Stimulated activated CD8-positive, alpha-beta memory T cell treated with anti-CD3 and anti-CD28 coated beads, Interleukin-4, amount 100 ng/mL, for 1 hour (primary cell): ENCODE measurements at places on chromosomes 2 and 18.

- DNase-seq: no peak
Measured at GRCh38 chr18:79899609-79900445, 51.6 kb downstream of the SLC66A2 start.

- no peak for DNase-seq
Measured at GRCh38 chr18:55494899-55495298, 93.1 kb downstream of the TCF4 start.

DNA sequence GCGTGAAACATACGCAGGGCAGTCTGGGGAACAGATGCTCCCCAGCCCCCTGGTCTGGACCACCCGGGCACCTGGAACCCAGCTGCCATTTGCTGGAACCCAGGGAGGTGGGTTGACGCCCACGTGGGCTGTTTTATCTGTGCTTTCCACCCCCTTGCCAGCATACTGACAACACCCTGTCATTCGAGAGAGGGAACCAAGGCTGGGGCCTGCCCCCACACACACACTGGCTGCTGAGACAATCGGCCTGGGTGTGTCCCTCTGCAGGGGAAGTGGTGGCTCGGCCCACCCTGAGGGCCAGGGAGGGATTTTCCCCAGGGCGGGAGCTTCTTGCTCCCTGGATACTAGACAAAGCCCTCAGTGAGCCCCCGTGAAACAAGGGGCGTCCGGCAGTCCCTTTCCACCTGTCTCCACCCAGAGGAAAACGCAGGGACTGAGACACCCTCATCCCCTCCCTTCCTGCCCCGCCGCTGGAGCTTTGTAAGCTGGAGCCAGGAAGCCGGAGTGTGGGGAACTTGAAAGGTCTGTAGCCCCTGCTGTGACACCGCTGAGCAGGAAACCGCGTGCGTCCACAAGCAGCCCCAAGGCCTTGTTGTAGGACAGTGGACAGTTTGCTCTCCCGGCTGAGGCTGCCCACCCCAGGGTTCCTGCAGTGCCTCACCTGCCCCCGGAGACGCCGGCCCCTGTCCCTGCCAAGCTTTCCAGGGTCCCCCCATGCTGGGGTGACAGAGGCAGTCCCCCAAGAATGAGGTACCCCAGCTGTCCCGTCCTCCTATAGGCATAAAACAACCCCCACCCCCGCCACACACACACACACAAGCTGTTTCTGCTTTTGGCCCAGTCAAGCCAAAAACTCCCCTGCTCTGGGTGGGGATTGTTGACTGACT is 14.1 kb upstream of the KLF11 start:
- DNase-seq: no peak

- no peak for DNase-seq
Measured at GRCh38 chr2:33340280-33340679, 136.2 kb upstream of the RASGRP3 start.

GRCh38 chr18:32160547-32160946 is 29.3 kb upstream of the MEP1B start:
- DNase-seq: no peak

- no peak for DNase-seq
Measured at GRCh38 chr2:220076734-220077133, 449.3 kb downstream of the SLC4A3 start.

DNA sequence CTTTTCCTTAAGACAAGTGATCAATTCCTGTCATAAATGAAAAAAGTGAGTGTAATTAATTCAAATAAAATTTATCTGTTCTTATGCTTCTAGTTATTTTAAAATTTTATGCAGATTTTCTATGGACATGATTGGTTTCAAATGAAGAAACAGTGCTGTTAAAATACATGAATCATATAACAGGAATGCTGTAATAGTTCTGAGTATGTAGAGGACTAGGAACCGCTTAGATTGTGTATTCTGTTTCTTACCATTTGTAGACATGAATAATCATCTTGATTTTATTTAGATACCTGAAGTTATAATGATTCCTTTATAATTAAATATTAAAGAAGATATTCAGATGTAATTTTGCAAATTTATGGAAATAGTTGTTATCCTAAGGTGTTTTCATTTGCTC is 3.5 kb downstream of the ACTR2 start:
- DNase-seq: no peak

- DNase-seq: no peak
Measured at GRCh38 chr18:49094136-49094535, 143.4 kb upstream of the SMAD7 start.

DNA sequence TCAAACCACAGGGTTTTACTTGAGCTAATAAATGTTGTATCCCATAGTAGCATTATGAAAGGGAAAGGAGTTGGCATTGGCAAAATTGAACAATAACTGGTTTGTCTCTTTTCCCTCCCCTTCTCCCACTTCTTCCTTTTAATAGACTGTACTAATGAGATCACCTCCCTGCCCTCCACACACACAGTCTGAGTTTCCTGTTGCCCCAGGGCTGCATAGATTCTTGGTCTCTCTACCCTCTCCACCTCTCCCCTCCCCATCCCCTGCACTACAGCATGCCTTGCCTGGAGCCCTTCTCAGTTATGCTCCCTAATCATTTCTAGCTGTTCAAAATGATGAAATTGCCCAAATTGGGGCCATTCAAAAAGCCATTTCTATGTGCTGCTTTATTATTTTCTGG is 37.2 kb upstream of the NEMP2 start:
- DNase-seq: no peak

DNA sequence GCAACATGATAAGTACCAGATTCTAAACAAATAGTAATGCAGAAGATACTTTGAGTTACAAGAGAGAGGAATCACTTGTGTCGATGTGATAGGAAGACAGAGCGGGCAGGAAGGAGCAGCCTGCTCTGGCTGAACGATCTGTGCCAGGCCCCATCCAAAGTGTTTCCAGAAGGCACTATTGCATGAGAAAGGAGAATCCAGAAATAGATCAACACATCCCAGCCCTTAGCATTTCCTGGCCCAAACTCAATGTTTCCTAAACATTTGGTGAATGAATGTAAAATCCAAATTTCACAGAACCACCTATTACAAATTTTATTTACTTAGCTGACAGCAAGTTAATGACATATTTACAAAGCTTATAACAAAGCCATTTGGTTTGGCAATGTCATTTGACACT is 257.2 kb downstream of the TXNL1 start:
- DNase-seq: no peak

- DNase-seq: no peak
Measured at GRCh38 chr2:191892391-191892790, 45.5 kb upstream of the CAVIN2 start.

- DNase-seq: no peak
Measured at GRCh38 chr2:70930371-70931329, 5.0 kb upstream of the ATP6V1B1 start.

GRCh38 chr18:79578396-79579260 is 101.0 kb upstream of the CTDP1 start:
- DNase-seq: no peak

DNA sequence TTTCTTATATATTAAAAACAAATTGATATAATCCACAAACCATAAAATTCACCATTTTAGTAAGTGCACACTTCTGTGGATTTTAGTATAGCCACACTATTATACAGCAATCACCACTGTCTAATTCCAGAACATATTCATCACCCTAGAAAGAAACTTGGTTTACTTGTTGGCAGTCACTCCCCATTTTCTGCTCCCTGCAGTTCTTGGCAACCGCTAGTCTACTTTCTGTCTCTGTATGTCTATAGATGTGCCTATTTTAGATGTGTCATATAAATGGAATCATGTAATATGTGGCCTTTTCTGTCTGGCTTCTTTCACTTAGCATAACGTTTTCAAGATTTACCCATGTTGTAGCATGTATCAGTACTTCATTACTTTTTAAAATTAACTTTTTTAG is 5.7 kb downstream of the CKAP2L start:
- DNase-seq: no peak

- no peak for DNase-seq
Measured at GRCh38 chr2:160253440-160254188, 53.5 kb upstream of the ITGB6 start.

DNA sequence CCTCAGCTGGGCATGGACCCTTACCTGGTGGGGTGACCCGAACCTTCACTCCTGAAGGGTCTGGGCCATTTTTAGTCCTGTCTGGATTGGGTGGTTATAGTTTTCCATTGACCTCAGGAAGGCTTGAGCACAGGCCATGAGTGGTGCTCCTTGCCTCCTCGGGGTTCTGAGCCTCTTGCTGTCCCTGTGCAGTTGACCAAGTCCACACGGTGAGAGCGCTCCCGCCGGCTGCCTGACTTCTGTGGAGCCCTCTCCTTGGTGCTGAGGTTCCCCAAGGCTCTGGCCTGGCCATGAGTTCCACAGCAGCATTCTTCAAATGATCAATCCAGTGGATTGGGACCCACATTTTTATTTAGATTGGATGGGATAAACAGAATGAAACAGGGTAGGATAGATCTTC is 159.5 kb downstream of the SEPTIN10 start:
- no peak for DNase-seq

GRCh38 chr18:2060086-2060485 is 511.2 kb downstream of the METTL4 start:
- DNase-seq: no peak

GRCh38 chr2:37926635-37927034 is 1.5 kb downstream of the RMDN2 start:
- no peak for DNase-seq

DNA sequence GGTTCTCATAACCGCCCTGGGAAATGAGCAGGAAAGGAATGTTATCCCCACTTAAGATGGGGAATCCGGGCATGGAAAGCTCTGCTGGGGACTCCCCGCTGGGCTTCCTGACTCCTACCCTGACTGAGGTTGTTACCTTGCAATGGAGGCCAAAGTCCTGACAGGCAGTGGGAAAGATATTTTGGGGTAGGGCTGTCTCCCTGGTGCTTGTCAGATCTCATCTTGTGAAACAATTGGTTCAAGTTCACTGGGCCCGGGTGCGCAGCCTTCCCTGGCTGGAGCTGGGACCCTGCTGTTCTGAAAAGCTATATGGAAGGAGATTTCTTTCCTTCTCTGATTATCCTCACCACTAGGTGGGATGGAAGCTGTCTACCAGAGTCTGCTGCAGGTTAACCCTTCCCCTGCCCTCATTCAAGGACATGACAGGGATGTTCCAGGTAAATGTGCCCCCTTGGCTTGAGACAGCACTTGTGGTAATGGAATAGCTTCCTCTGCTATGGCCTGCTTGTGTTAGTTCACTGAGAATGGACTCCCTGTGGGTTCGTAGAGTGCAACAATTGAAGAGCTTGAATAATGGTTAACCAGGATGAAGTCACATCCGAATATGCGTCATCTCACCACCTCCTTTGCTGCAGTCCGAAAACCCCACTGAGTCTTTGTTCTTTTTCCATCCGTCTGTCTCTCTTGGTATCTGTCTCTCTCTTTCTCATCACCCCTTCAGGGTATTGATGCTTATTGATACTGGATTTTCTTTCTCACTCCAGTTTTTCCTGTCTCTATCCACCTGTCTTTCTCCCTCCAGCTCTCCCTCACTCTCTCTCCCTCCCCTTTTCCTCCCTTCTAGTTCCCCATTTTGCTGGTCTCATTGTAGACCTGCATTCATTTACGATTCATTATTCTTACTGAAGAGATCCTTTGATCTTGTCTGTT is 67.8 kb upstream of the EPAS1 start:
- no peak for DNase-seq

DNA sequence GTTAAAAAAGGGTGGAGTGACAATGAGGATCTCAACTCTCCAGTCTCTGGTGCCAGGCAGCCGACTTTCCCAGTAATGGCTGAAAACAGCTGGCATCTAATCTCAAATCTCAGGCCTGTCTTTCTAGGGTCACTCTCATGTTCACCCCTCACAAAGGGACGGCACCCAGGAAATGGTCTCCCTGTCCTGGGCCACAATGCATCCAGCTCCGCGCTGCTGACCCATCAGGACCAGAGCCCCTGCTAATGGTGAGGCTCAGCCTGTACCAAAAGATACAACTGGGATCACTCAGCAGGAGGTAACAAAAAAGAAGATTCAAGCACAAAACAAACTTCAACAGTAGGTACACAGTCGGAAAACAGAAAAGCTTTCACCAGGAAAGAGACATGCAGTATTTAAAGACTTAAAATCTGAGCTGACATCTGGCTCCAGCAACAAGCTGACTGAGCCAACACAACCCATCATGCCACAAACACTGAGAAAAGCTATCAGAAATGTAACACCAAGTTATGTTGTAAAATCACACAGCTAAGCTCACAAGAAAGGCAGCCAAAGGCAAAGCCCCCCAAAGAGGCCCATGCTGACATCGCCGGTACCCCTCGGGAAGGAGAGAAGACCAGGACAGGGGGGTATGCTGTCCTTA is 13.6 kb upstream of the KIDINS220 start:
- DNase-seq: no peak

- no peak for DNase-seq
Measured at GRCh38 chr2:45382744-45383143, 228.3 kb downstream of the SRBD1 start.

GRCh38 chr2:109702250-109702985 is 88.3 kb downstream of the SOWAHC start:
- no peak for DNase-seq

DNA sequence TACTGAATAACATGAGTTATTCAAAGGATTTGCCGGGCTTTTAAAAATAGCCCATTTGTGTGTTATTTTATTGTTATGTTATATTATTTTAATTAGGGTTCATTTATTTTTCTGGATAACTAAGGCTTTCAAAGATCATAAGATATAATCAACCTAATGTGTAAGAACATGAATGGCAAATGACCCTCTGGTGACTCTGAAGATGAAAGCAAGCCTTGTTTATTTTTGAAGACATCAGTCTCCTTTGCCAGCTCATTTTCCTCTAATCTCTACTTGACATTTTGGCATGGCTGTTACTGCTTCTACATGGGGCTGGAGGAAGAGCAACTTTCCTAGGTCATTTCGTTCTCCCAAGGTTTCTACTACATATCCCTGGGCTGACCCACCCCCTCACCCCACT is 10.6 kb downstream of the FAP start:
- no peak for DNase-seq

DNA sequence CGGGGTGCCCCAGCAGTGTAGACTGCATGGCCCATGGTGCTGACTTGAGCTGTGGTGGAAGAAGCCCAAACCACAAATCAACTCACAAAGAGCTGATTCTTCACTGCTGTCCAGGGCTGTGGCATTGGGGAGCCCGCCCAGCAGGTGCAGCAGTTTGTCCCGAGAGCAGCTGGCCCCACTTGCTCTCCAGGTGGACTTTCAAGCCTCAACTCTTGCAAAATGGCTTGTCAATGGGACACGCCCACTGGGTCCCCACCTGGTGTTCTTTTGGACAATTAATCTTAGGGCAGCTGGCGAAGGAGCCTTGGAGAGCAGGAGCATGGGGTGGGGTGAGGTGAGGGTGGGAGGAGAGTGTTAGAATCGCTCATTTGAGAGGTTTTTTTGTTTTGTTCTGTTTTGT is 117.9 kb downstream of the MYCN start:
- DNase-seq: no peak
